ENCODE measurements at places on chromosomes 13 and 19. TPM values are rescaled to one million over a fixed set of nuclear protein-coding genes. Genes with fewer than 3 reads are reported as not detected.

The ATXN8OS gene
- total RNA-seq, result not detected

The OR4F17 gene
- not detected for total RNA-seq

The APBA3 gene
- total RNA-seq, result 21.0 TPM

The ZNF573 gene
- 5.5 TPM for total RNA-seq

DNA sequence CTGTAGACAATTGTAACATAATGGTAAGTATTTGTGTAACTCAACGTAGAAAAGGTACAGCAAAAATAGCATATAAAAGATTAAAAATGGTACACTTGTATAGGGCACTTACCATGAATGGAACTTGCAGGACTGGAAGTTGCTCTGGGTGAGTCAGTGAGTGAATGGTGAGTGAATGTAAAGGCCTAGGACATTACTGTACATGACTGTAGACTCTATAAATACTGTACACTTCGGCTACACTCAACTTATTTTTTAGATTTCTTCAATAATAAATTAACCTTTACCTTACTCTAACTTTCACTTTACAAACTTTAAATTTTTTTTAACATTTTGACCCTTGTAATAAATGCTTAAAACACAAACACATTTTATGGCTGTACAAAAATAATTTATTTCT is 72.1 kb upstream of the FAM216B start:
- DNase-seq, result no peak
- H3K36me3 ChIP-seq, result no peaks in the 10 kb centered on the region
- H3K27ac ChIP-seq, result no peak overlapping the region
- H3K4me3 ChIP-seq, result no peak overlapping the region

GRCh38 chr13:107866941-107867623 is 348.3 kb downstream of the LIG4 start:
- H3K4me1 ChIP-seq, result no peaks in the 10 kb centered on the region
- DNase-seq, result no peak
- no peak overlapping the region for H3K4me3 ChIP-seq
- H3K27ac ChIP-seq, result no peak overlapping the region

- no peak overlapping the region for H3K4me3 ChIP-seq
- no peaks in the 10 kb centered on the region for H3K36me3 ChIP-seq
- H3K27ac ChIP-seq, result no peak overlapping the region
- no peak for DNase-seq
Measured at GRCh38 chr19:40274585-40275544, 10.3 kb downstream of the AKT2 start.

DNA sequence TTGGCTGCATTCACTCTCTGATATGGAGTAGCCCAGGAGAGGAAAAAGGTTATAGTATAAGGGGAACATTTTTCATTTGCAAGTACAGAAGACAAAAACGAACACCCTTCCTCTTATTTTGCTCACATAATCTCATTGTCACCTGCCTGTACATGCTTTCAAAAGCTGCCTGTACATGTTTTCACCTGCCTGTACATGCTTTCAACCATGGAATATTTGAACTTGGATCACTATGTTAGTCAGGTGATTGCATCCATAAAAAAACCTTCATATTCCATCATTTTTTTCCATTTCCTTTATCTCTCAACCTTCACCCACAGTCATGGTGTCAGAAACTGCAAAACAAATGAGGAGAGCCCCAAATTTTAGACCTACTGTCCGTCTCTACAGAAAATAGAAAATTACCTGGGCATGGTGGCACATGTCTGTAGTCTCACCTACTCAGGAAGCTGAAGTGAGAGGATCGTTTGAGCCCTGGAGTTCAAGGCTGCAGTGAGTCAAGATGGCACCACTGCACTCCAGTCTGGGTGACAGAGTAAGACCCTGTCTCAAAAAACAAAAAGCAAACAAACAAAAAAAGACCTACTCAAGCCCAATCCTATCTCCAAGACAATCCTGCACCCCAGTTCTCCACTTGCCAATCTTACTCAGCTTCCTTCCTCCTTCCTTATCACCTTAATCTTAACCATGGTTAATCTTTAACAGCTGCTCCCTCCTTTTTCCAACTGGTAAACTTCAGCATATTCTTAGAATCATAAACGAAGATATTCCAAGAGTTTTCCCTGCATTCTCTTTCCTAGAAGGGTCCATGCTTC is 11.6 kb downstream of the IGFL2 start:
- peaks cover 3% of the 10 kb centered on the region for H3K4me1 ChIP-seq
- H3K36me3 ChIP-seq, result no peaks in the 10 kb centered on the region
- DNase-seq, result peak; percentile 27
- H3K27ac ChIP-seq, result no peak overlapping the region

DNA sequence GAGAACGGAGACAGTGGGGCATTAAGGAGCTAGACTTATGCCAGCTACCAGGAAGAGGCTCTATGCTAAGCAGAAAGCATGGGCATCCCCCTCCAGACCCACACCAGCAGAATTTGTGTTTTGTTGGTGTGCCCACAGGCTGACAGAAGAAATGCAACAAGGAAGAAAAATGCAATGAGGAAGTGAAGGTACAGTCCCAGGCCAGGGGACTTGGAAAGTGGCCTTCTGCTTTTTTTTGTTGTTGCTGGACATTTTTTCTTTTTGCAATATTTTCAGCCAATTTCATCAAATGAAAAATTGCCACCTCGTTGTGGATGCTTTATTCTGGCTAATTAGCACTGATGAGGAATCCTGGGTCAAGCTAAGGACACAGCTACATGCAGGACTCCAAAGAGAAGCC is 167.7 kb downstream of the TSHZ3 start:
- H3K4me1 ChIP-seq, result no peaks in the 10 kb centered on the region
- H3K27me3 ChIP-seq, result no peaks in the 10 kb centered on the region
- H3K36me3 ChIP-seq, result no peaks in the 10 kb centered on the region
- DNase-seq, result no peak

DNA sequence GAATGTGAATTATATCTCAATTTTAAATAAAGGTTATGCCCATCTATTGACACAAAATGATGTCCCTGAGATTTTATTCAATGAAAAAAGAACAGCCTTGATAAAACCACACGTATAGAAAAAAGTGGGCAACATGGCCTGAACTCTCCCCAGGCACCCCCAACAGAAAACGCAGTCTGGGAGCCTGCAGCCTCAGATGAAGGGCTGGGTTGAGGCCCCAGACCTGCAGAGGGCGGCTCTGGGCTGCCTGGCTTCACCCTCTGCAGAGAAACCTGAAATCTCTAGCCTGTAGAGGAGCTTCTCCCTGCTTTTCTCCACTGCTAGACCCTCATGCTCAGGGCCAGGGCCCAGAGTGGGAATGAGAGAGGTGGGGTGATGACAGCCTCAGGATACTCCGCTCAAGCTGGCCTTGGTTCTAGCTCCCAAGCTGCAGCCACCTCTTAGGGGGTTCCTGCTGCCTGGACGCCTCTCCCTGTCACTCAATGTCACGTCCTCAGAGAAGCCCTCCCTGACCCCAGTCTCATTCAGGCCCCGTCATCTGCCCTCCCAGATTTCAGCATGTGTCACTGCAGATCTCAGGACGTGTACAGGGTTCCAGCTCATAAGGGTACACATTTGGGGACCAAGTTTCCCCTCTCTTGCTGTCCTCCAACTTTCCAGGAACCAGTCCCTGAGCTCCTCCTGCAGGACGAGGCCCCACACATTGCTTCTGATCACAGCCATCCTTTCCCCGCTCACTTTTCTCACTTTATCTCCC is 1.8 kb downstream of the MBD3 start:
- H3K27ac ChIP-seq, result peak overlapping the region; percentile 74
- H3K36me3 ChIP-seq, result no peaks in the 10 kb centered on the region
- no peak for DNase-seq
- peaks cover 10% of the 10 kb centered on the region for H3K4me1 ChIP-seq
- H3K27me3 ChIP-seq, result no peaks in the 10 kb centered on the region
- peak overlapping the region; percentile 78 for H3K4me3 ChIP-seq

- DNase-seq, result no peak
- no peaks in the 10 kb centered on the region for H3K36me3 ChIP-seq
- no peak overlapping the region for H3K27ac ChIP-seq
- H3K4me1 ChIP-seq, result no peaks in the 10 kb centered on the region
Measured at GRCh38 chr13:106514928-106515634, 20.4 kb downstream of the EFNB2 start.

DNA sequence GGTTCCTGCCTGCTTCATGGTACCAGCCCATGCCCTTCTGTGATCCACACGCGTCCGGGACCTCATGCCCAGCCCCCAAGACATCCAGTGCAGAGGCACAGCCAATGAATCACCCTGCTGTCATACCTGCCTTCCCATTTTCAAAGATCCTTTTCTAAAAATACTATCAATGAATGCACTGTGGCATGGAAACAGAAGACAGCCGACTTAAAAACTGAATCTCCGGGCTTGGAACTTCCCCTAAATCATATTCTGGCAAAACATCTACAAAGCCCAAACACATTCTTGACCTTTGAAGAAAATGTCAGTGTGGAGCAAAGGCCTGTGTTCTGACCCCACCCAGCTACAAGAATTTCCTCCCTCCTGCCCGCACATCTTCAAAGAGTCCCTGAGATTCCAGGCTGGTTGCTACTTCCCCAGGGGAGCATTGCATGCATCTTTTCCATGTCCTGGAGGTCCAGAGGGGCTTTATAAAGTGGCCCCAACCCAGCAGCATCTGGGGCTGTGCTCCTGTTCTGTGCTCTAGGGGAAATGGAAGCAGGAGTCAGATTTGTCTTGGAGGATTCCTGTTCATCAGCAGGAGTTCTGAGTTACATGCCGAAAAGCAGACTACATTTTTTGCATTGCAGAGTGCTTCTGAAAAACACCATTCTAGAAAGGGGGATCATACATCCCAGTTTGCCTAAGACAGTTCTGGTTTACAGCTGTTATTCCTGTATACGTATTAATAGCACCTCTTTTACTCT is 135.2 kb downstream of the USP12 start:
- no peak overlapping the region for H3K27ac ChIP-seq
- no peaks in the 10 kb centered on the region for H3K4me1 ChIP-seq
- no peaks in the 10 kb centered on the region for H3K36me3 ChIP-seq
- H3K4me3 ChIP-seq, result no peak overlapping the region
- DNase-seq, result no peak
- H3K27me3 ChIP-seq, result no peaks in the 10 kb centered on the region

DNA sequence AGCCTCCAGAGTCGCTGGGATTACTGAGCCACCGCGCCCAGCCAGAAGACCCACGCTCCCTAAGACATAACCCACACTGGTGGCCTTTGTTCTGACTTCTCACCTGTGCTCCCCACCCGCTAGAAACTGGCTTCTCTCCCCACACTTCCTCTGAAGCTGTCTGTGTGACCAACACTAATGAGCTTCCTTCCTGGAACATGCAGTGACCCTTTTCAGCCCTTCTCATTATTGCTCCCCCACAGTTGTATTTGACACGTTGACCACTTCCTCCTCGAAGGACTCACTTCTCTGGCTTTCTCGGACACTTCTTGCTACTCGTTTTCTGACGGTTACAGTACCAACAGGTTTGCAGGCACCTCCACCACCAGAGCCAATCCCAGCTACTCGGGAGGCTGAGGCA is 10.9 kb downstream of the NCR1 start:
- no peak for DNase-seq
- H3K27ac ChIP-seq, result no peak overlapping the region
- H3K27me3 ChIP-seq, result peaks cover 5% of the 10 kb centered on the region
- H3K4me1 ChIP-seq, result no peaks in the 10 kb centered on the region
- no peaks in the 10 kb centered on the region for H3K36me3 ChIP-seq

DNA sequence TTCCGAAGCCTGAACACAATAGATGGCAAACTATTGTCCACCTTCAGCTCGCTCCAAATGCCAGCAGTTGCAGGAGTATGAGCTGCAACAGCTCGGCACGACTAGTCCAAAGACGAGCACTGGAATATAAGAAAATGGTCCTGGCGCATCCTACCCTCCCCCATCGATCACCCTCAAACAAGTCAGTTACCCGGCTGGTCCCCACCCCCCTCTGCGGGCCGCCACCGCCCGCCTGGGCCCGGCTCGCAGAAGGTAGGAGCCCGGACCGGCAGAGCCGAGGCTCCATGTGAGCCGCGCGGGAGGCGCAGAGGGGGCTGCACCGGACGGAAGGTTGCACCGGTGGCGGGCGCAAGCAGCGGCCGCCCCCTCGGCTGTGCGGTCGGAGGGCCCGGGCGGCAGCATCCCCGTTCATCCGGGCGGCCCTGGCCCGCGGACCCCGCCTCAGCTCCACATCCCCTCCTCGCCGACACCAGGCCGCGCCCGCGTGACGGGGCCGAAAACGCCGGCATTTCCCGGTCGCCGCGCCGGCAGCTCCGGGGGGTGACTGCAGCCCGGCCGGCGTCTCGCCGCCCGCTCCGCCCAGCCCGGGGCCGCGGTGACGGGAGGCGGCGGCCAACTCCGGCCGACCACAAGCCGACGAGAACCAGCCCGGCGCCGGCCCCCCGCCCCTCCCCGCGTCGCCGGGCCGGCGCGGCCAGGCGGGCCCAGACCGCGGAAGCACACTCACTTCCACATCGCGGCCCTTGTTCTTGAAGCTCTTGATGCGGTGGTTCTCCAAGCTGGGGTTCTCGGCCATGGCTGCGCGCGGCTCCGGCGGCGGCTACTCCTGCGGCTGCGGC is 552 bp downstream of the KPNA3 start:
- peak; percentile 58 for DNase-seq
- H3K4me1 ChIP-seq, result no peaks in the 10 kb centered on the region
- peak overlapping the region; percentile 92 for H3K27ac ChIP-seq
- no peaks in the 10 kb centered on the region for H3K36me3 ChIP-seq
- H3K4me3 ChIP-seq, result peak overlapping the region; percentile 87

Data from colonic mucosa (tissue), 4 donors.